GM19239 (cell line): ENCODE measurements at places on chromosomes 1 and 21.

- DNase-seq = no peak
Measured at GRCh38 chr1:205706601-205707502, 26.5 kb upstream of the SLC45A3 start.

GRCh38 chr1:155499953-155500639 is 62.5 kb downstream of the ASH1L start:
- DNase-seq = no peak

DNA sequence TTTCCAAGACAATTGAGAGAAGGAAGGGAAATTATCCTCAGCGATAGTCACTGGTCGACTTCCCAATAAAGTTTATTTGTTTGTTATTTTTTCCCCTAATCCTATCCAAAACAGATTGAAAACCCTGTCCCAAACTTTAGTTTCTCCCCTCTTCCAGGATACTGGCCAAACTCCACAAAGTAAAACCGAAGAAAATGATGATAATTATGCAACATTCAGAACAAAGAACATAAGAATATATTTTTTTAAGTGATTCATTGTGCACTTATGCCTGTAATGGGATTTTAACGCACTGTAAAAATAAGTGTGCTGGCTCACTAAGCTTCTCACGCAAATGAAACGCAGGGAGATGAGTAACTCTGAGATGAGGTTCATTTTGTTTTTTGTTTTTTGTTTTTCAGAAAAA is 6.0 kb downstream of the GLIS1 start:
- DNase-seq = no peak

GRCh38 chr1:230282157-230282556 is 144.0 kb downstream of the PGBD5 start:
- DNase-seq = no peak

- no peak for DNase-seq
Measured at GRCh38 chr1:66571789-66572188, 37.8 kb downstream of the SGIP1 start.

- no peak for DNase-seq
Measured at GRCh38 chr1:53851571-53852285, 13.6 kb upstream of the NDC1 start.

GRCh38 chr1:22096036-22096435 is 43.5 kb downstream of the CDC42 start:
- no peak for DNase-seq

- DNase-seq = no peak
Measured at GRCh38 chr1:243251539-243251938, 3.5 kb downstream of the CEP170 start.

DNA sequence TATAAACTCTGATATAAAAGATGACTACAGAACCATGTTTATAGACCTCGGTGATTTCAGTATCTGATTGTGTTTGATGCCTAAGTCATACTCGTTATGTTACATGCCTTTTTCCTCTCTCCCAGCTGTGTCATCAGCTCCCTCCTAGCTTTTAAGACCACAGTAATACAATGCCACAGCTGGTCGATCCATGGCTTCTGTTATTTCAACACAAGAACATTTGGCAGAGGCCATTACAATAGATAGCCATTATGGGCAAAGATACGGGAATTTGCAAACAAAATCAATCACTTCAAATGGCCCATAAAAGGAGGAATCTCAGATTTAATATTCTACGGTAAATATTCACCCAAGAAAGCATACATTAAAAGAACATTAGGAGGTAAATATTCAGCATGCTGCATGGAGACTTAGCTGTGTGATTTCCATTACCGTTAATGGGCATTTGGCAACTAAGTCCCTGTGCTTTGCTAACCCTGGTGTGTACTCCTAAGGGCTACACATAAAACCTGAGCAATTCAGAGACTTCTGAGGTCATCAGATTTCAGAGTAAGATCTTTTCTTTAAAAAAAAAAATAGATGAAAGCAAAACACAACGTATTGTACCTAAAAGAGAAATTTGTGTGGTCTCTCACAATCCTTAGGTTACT is 153.4 kb downstream of the PIGK start:
- no peak for DNase-seq

DNA sequence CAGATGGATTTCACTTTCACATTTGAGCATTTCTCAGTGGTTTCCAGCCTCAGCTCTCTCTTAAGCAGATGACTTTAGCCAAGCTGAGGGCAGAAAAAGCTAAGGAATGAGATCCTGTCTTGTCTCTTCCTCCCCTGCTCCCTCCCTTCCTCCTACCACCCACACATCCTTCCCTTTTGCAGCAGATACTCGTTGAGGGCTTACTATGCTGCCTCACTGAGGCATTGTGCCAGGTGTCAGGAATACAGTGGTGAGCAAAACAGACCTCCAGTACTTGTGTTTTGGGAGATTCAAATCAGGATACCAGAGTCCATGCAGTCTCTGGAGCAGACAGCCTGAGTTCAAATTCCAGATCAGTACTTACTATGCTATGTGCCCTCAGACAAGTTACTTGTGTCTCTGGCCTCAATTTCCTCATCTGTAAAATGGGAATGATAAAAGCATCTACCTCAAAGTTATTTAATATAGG is 43.2 kb downstream of the KIF26B start:
- no peak for DNase-seq

GRCh38 chr1:231550448-231550781 is 21.9 kb downstream of the TSNAX start:
- DNase-seq = no peak

- peak; percentile 81 for DNase-seq
Measured at GRCh38 chr1:30779294-30780071, 21.9 kb upstream of the LAPTM5 start.

GRCh38 chr21:41897047-41897669 is 18.0 kb upstream of the PRDM15 start:
- DNase-seq = no peak

GRCh38 chr1:7196036-7196911 is 411.0 kb downstream of the CAMTA1 start:
- no peak for DNase-seq

DNA sequence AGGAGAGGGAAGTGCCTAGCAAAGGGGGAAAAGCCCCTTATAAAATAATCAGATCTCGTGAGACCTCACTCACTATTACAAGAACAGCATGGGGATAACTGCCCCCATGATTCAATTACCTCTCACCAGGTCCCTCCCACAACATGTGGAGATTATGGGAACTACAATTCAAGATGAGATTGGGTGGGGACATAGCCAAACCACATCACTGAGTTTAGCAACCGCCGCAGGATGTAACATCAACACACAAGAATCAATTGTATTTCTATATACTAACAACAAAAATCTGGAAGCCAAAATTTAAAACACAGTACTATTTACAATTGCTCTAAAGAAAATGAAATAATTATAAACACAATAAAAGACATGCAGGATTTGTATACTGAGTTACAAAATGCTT is 21.9 kb downstream of the DIRAS3 start:
- no peak for DNase-seq

- DNase-seq = no peak
Measured at GRCh38 chr1:220203816-220204215, 68.4 kb downstream of the RAB3GAP2 start.

- no peak for DNase-seq
Measured at GRCh38 chr1:39858315-39858714, 25.0 kb downstream of the TRIT1 start.

- DNase-seq = no peak
Measured at GRCh38 chr1:100230765-100231164, 18.9 kb downstream of the DBT start.

DNA sequence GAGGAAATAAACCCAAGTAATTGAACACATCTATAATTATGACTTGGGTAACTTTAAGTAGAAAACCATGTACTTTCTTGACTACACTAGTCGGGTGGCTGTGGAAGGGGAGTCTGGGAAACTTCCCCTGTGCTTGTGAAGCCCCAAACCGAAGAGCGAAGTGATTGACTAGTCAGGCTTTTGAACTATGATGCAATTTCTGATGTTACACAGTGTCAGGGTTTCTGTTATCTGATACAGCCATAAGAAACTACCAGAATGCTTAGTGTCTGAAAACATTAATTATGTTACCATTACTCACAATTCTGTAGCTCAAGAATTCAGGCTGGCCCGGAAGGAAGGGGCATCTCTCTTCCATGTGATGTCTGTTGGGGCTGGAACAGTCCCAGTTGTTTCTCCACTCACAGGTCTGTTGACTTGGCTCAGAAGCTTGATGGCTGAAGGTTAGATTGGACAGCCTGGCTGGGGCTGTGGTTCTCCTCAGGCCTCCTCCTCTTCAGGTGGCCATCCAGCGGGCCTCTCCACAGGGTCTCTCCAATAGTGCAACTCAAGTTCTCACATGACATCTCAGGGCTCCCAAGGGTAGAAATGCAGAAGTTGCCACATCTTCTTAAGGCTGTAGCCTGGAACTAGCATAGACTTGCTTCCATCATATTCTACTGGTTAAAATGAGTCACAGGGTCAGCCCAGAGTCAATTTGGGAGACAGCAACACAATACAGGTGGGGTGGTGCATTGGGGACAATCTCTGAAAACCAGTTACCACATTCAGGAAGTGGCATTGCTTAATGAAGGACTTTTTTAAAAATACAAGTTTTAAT is 8.3 kb upstream of the C8B start:
- no peak for DNase-seq

GRCh38 chr1:156845055-156845952 is 13.6 kb downstream of the INSRR start:
- no peak for DNase-seq

DNA sequence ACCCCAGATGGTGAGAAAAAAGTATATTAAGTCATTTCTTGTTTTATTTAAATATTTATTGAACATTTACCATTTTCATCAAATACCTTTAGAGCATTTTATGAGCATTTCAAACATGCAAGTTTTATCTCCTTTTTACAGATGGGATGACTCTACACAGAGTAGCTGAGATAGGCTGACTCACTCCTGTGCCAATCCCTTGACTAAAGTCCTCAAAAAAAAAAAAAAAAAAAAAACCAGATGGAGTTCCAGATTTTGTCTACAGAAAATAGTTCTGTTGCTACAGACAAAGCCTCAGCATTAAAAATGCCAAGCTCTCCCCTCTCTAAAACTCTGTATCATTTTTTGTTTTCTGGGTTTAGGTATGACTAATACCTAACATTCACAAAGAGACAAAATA is 303.0 kb upstream of the PLD5 start:
- no peak for DNase-seq

DNA sequence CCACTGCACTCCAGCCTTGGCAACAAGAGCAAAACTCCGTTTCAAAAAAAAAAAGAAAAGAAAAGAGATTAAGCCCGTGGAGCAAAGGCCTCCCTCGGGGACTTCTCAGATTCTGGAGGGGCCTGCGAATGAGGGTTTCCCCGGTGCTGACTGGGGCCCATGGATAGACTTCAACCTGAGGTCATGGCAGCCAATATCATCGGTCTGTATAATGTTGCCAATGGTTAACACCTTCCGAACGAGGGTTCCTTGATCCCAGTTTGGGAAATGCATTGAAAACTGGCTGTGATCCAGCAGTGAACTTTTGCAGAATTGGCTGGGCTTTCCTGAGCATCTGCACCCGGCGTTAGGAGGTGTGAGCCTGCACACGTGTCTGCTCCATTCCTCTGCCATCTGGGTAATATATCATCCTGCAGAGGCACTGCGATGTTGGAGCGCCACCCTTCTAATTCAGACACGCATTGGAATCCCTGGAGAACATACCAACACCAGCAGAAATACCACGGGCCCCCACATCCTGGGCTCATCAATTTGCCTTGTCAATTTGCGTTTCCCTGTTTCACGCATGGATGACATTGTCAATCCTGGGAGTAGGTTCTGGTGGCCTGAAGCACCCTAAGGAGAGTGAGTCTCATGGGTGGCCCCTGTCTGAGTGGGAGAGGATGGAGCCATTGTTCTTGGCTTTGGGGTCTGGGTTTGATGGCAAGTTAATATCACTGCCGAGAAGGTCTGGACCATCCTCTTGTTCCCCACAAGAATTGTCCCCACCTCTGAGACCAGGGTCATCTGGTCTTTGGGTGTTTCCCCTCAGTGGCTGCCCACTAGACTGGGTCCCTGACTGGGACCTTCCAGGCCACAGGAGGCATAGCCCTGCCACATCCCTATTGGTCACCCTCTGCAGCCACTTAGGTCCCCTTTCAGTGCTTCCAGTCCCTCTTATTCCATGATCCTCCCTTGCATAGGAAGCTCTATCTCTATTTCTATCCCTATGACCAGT is 441.0 kb downstream of the PTPRU start:
- no peak for DNase-seq

DNA sequence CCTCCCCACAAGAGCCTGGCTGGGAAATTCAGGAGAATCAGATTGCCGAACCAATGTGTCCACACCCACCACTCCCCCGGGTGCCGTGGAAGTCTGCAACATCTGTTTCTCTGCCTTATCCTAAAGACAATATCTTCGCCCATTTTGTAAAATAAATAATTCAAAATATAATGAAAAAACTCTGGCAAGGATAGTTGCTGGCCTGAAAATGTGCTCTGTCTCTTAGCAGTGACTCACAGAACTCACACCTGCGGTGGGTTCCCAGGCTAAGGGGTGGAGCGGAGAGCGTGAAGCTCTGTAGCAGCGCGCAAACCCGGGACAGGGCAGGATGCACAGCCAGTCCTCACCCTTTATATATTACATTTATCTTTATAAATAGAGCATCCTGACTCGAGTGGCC is 99.9 kb downstream of the COLGALT2 start:
- no peak for DNase-seq

DNA sequence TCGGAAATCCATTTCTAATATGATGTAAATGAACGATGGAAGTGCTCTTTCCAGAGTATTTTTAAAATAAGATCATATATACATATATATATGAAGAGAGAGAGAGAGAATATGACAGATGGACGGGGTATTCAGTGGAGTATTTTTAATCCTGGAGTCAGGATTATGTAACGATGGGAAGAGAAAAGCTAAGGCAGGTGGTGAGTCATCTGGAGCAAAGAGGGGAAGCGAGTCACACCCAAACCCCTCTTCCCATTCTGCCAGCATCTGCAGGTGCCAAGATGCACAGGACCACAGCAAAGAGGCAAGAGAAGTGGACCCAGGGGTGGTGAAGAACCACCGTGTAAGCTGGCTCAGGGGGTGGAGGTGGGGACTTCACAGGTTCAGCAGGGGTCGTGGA is 102.7 kb upstream of the GRIK3 start:
- DNase-seq = no peak

DNA sequence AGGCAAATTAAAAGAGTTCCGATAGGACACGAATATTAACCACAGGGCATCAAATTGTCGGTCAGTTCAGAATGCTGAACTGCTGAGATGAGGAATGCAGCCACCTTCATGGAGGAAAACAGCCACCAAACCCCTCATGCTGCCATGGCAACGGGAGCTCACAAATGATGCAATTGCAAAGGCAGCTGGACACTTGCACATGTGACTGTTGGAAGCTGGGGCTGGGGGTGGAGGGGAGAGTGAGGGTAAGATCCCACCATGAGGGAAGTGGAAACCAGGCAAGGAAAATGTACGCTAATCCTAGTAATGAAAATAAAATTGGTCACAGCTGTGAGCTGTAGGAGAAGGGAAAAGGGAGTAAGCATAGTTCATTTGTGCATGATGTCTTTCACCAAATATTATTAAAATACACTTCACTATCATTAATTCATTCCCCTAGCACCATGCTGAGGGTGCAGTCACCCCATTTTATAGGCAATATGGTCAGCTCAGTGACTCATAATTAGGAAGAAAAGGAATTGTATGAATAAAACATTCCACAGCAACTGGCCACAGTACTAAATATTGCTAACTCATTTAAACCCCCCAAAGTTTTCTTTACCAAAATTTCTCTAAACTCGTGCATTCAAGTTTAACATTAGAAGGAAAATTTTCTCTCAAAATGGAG is 15.3 kb downstream of the BECN2 start:
- no peak for DNase-seq

GRCh38 chr1:25003457-25004190 is 73.5 kb upstream of the RUNX3 start:
- DNase-seq = no peak

- no peak for DNase-seq
Measured at GRCh38 chr21:43842742-43843141, 22.3 kb upstream of the AGPAT3 start.
